Stimulated activated CD4-positive, alpha-beta T cell treated with anti-CD3 and anti-CD28 coated beads, Interleukin-4, amount 100 ng/mL, for 48 hours (primary cell): ENCODE measurements at places on chromosomes 16 and 17.

- no peak for DNase-seq
These were observed 304.5 kb downstream of the HAPSTR1 start for GRCh38 chr16:9395958-9396359.

- no peak for DNase-seq
These were observed 12.6 kb upstream of the CLUH start for GRCh38 chr17:2723997-2724783.

DNA sequence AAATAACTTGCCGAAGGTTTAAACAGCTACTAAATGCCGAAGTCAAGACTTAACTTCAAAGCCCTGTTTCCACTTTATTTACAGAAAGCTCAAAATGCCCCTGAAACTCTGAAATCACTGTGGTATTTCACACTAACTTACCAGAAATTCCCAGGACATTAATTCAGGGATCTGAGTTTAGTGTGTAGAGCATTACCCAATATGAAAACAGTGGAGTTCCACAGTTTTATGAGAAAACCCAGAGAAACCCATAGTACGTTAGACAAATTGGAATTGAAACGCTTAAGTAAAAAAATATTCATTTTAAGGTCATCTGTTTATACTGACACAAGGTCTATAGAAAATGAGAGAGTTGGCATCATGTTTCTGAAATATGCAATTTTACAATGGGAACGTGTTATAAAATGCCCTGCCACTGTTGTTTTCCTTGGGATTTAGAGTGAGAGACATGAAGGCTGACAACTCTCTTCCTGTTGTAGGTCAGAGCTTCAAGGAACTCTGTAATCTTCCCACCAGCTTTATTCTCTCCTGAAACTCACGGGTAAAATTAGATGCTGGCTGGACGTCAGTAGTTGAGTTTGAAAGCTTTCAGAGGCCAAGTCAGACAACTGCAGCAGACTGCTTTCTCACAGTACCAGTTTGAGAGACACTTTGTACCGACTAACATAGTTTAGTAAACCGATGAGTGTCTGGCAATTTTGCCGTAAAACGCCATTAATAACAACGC is 139.4 kb upstream of the TBX2 start:
- DNase-seq = no peak

GRCh38 chr16:8858994-8859912 is 9.6 kb downstream of the CARHSP1 start:
- no peak for DNase-seq

DNA sequence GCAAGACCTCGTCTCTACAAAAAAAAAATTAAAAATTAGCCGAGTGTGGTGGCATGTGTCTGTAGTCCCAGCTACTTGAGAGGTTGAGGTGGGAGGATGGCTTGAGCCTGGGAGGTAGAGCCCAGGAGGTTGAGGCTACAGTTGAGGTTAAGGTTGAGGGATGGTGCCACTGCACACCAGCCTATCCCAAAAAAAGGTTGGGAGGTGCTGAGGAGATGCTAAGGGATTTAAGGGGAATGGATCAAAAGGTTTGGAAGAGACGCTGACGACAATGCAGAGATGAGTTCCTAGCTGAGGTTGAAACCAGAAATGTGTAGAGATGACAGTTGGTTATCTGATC is 4.7 kb upstream of the NSMCE1 start:
- no peak for DNase-seq

GRCh38 chr17:7403043-7403726 is 712 bp downstream of the TMEM256 start:
- no peak for DNase-seq

DNA sequence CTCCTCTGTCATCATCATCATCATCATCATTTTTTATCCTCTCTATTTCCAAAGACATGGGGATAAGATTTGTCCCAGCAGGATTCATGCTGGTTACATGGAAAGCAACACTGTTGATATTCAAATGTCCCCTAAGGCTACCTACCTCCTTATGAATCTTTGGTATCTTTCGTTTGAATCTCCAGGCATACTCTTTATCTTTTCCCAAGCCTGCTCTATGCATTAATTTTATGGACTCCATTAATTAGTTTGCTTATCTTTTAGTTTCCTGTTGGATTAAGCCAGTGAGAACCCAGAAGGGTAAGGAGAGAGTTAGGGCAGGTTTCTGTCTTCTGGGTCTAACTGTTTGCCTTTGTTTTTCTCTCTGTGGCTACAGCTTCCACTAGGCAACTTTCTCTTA is 129.6 kb upstream of the GOT2 start:
- DNase-seq = no peak

- DNase-seq = no peak
These were observed 100.2 kb downstream of the CMIP start for GRCh38 chr16:81544700-81545271.

- no peak for DNase-seq
These were observed 7.6 kb upstream of the IRX5 start for GRCh38 chr16:54923055-54923473.

DNA sequence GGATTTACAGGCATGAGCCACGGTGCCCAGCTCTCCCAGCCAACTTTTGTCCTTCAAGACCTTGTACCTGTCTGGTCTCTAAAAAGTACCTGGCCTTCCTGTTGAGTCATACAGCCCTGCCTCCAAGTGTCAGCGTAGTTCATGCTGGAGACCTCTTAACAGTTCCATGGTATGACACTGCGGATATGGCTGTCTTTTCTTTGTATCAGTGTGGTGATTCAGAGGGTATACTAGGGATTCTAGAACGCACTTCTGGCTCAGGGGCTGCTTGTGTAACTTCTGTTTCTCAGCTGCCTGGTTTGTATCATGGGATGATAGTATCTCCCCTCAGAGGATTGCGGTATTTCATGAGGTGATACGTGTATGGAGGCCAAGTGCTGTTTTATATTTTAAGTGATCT is 2.0 kb upstream of the TMEM11 start:
- no peak for DNase-seq

- no peak for DNase-seq
These were observed 1.6 kb downstream of the UNC119 start for GRCh38 chr17:28550858-28551257.

DNA sequence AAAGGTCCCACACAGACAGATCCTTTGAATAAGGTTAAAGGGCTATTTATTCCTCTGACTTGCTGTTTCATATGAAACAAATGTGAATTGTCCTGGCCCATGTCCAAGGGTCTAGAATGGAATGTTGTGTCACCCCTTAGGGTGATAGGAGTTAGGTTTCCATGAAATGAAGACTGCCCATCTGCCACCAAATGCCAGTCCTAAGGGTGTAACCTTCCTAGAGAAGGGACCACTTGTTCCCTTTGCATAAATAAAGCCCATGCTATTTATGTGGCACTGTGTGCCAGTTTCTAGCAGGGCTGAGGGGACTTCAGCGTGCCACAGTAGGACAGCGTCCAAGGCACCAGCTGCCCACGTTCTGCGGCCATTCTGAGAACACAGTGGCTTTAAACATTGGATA is 171.3 kb downstream of the ABCA8 start:
- no peak for DNase-seq

DNA sequence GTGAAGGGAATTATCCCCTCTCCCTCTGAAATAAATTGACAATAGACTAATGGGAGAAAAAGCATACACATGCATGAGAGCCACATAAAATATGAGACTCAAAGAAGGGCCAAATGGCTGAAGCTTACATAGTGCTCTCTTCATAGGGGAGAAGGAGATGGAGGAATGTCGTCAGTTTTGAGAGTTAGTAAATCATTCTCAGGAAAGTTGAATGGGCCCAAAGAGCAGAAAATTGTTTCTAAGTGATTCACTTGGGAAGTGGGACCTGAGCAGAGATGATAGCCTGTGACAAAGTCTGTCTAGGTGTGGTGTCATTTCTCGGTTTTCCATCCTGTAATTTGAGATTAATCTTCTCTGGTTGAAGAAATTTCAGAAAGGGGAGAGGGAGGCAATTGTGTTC is 35.0 kb downstream of the BCAS3 start:
- no peak for DNase-seq

DNA sequence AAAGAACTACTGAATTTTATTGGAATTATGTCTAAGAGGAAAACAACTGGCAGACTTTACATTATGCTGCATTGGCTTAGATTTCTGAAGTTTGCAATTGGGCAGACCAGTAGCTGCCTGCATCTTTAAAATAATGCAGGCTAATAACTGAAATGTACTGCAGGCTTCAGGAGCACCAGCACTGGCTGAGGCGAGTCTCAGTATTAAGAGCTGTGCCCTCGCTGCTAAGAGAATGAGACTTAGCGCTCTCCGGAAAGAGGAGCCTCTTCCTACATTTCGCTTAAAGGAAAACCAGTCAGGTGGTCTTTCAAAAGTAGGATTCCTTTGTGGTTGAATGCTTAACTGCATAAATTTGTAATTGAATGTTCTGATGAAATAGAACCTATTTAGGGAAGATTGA is 885 bp downstream of the CNTNAP4 start:
- no peak for DNase-seq

DNA sequence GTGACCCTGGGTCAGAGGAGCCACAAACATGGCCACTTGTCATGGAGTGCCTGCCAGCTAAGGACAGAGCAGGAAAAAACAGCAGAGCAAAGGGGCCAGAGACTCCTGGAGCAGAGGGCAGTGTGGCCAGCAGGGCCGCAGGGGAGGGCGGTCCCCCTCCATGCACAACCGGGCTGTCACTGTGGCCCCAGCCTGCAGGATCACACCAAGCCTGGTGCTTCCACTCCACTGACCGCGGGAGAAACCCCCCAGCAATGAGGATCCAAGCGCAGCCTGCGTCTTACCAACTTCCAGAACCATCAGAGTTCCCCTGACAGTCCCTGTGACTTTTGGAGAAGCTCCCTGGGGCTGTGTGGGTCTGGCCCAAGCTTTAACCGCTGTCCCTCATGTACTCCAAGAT is 62.0 kb downstream of the PRMT7 start:
- no peak for DNase-seq

- DNase-seq = no peak
These were observed at the start of gene GSDMA for GRCh38 chr17:39962642-39963220. Gene GSDMA, plus strand, starts transcription at chr17:39963004. Its CDS starts 2,684 bp downstream, at chr17:39965688.

- no peak for DNase-seq
These were observed at the start of gene SYNGR3 for GRCh38 chr16:1989209-1990100. Gene SYNGR3, plus strand, starts transcription at chr16:1989970. Its CDS starts 133 bp downstream, at chr16:1990103.

DNA sequence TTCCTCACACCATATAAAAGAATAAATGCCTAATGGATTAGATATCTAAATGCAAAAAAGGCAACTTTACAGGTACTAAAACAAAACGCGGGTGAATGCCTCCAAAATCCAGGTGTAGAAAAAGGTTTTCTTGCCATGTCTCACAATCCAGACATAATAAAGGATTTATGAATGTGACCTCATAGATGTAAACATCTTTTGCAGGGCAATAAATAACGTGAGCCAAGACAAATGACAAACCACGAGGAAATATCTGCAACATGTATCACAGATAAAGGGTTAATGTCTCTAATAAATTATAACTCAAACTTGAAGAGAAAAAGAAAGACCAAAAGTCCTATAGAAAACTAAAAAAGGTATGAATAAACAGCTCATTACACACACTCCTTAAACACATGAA is 180.7 kb downstream of the PARN start:
- DNase-seq = no peak

DNA sequence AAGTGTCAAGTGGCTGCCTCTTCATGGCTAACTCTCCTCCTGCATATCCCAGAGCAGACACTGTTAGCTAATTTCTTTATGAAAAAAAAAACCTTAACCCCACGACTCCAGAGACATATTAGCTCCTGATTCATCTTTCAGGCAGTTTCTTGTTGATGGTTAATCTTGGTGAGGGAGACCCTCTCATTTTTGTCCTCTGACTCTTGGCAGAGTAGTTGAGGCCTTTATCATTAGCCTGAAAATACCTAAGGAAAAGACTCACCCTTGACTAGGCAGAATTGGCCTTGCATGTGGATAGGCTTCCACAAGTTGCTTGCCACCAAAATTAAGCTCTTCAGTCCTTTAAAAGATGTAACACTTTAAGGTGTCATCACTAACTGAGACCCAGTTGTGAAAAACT is 4.0 kb downstream of the CRYBA1 start:
- DNase-seq = no peak

GRCh38 chr17:32161506-32162365 is 19.4 kb downstream of the RHOT1 start:
- no peak for DNase-seq

- DNase-seq = no peak
These were observed 270.6 kb downstream of the MAF start for GRCh38 chr16:79329967-79330366.

DNA sequence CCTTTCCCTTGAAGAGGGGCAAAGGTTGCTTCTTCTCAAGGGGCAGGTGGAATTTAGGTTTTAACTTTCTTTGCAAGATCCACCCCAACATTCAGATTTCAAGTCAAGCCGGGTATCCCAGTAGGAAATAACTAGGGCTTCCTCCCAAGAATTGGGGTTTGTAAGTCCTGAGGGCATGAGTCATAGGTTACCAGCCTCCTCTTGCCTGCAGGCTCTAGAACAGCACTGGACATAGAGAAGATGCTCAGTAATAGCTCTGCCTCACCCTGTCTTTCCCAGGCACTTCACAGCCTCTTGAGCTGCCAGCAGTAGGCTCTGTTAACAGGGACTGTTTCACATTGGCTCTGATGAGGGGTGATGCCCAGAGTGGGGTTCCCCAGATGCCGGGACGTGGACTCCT is 35.8 kb upstream of the ZFP90 start:
- no peak for DNase-seq

- no peak for DNase-seq
These were observed 32.9 kb upstream of the TOB1 start for GRCh38 chr17:50899005-50899460.

- DNase-seq = no peak
These were observed 159.8 kb downstream of the HS3ST3B1 start for GRCh38 chr17:14460516-14461226.

- DNase-seq = no peak
These were observed 265.9 kb downstream of the SLC39A11 start for GRCh38 chr17:72826602-72827001.

- no peak for DNase-seq
These were observed 27.3 kb upstream of the UBE2G1 start for GRCh38 chr17:4393806-4394205.

DNA sequence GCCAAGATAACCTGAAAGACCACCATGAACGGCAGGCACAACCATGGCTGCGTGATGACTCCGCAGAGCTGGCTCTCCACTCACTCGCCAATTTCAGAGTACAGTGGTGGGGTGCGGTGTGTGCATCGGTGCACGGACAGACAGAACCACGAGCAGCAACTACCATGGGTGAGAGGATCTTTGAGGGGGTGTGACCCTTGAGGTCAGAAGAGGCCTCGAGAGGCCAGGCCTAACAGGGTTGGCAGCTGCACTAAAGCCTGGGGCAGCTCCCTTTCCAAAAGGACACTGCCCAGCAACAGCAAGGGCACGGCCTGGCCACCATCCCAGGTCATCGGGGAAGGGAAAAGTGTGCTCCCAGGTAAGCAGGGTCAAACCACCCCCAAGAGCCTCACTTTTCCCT is 1.9 kb upstream of the ECI1 start:
- DNase-seq = no peak

- no peak for DNase-seq
These were observed 112.6 kb downstream of the USP22 start for GRCh38 chr17:20930081-20930760.

- DNase-seq = no peak
These were observed 5.1 kb upstream of the SPAG7 start for GRCh38 chr17:4972752-4973151.

- DNase-seq = no peak
These were observed 140.7 kb downstream of the C16orf78 start for GRCh38 chr16:49514073-49514980.
